ENCODE measurements at places on chromosomes 4 and X.

GRCh38 chrX:17703201-17703600, 34.1 kb upstream of the SCML1 start:
- no peak for DNase-seq

DNA sequence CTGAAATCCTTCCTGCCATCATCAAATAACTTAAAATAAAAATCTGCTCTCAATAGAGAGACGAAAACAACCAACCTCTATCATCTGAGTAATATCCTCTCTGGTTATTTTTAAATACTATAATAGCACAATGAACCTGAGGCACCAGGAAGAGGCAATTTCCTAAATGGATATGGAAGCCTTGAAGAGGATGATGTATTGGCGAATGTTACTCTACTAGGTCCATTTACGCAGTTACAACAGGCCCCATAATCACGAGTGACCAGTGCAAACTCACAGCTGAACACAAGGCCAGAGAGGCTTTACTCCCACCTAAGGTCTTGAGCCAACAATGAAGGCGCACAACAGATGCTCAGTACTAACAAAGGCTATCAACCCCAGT, 678.8 kb upstream of the NR3C2 start:
- no peak for DNase-seq

DNA sequence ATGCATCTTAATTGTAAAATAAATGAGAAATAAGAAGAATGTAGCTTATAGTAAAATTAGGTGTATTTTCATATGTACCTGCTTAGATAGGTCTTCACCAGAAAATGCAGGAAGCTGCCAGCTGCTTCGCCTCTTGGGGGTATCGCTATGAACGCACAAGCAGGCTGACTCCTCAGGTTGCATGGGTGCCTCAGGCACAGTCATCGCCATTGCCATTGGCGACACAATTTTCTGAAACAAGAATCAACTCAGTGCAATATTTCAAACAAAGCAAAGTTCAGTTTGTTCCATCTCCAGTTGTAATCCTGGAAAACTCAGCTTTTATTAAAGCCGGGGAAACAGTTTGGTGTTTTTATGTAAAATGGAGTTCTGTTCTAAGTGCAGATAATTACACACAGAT, 29.7 kb downstream of the STOX2 start:
- no peak for DNase-seq

- DNase-seq: no peak
Observed at GRCh38 chrX:53605004-53605403, 81.5 kb downstream of the HUWE1 start.

DNA sequence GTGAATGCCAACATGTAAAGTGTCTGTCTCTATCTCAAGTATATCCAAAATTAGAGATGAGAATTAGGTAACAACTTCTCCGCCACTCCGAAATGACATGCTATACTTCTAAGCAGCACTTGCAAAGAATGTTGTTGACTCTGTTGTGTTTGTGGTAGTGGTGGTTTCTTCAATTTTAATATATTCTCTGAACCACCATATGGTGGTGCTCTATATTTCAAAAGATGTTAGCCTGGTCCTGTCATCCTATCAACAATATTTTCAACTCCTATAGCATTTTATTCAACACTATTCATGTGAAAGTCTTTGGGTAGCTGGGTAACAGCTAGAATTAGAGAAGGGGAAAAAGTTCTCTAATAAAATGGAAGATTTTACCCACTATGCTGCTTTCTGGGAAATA, 1622.8 kb upstream of the IGFBP7 start:
- peak; percentile 4 for DNase-seq

GRCh38 chrX:129981200-129981553, 1.3 kb upstream of the BCORL1 start:
- no peak for DNase-seq

DNA sequence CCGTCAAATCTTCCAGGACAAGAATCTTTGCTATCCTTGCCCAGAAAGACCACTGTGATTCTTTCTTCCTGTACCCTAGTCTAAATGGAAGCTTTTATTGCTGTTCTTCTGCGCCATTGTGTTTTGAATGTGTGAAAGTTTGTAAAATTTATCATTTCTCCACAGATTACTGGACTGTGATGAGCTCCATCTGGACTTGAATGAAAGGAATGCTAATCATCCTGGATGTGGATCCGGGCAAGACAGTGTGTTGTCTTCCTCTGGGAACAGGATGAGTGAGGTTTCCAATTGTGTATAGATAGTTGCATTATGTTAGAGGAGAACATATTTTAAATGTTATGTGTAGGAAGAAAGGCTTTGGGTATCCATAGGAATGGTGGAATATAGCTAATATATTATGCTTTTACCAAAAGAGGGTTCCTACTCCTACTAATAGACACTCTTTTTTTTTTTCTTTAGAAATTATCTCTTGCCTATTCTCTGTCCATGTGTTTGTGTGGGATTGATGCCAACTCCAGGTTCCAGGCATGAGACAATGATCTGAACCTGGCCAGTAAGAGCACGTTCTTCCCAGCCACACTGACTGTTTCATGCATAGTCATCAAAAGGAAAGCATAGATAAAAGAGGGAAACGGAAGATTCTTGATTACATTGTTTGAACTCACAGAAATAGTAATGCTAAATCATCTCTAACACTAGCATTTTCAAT, 803.6 kb upstream of the ADGRL3 start:
- peak; percentile 47 for DNase-seq

DNA sequence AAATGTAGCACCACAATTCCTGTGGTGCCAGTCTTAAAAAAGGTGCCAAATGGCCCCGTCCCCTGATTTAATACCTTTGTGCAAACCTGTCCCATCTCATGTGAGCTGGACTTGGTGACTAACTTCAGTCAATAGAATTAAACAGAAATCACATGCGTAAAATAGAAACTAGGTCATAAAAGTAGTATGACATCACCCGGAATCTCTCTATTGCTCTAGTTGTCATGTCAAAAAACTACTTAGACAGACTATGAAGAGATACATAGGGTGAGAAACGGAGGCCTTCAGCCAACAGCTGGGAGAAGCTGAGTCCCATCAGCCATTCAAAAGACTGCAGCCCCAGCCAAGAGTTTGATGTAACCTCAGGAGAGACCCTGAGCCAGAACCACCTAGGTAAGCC, 293.5 kb upstream of the HS3ST1 start:
- DNase-seq: no peak

- DNase-seq: no peak
Observed at GRCh38 chr4:17064959-17065358, 166.5 kb upstream of the LDB2 start.

- DNase-seq: peak; percentile 94
Observed at GRCh38 chr4:141133146-141133998, at the start of gene RNF150. Gene RNF150 (minus strand): TSS chr4:141133469.

- no peak for DNase-seq
Observed at GRCh38 chr4:145320294-145320693, 139.9 kb upstream of the OTUD4 start.

DNA sequence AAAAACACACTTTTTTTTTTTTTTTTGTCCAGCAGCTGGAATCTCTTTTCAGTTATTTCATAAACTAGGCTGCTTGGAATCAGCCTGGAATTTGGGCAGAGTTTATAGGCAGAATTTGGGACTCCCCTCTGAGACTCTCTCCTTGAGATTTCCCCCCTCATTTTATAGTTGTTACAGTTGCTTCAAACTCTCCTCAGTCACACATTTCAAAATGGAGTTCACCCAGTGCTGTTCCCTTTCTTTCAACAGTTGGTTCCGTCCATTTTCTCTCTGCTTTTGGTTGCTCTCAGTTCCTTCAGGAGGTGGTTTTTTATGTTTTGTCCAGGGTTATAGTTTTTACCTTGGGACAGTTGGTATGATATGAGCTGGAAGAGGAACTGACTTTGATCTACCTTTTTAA, 27.5 kb downstream of the NSD2 start:
- no peak for DNase-seq

DNA sequence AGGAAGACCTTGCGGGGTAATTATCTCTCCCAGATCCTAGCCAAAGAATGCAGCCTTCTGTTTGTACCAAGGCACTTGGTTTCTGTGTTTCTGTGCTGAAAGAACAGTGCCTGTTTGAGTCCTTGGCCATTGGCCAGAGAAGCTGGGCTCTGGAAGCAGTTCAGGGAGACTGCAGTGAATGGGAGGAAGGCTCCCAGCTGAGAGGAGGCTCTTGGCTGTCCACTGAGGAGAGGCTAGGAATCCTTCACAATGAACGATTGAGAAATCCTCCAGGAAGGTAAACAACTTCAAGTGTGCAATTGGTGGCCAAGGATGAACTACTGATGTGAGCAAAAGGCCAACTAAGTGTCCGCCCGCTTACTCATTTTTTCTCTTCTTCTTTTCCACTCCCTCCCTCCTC, 61.3 kb downstream of the HS3ST1 start:
- DNase-seq: peak; percentile 63

GRCh38 chr4:98319021-98319420, 57.8 kb downstream of the RAP1GDS1 start:
- DNase-seq: no peak

DNA sequence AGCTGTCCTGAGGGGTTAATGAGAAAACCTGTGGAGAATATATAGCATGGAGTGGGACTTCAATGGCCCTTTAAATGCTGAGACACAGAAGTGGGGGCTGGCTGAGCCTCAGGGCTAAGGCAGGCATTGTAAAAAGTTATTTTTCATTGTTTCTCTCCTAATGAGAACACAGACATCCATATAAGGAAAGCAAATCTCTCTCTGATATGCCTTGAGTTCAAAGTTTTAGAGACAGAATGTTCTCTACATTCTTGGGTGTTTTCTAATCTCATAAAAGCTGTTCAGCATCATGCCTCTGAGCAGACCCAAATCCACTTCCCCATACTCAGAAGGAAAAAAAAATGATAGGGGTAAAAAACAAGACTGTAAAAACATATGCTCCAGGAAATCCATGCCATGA, 16.8 kb upstream of the RAB40A start:
- peak; percentile 22 for DNase-seq

GRCh38 chr4:145511913-145512522, 30.4 kb downstream of the SMAD1 start:
- DNase-seq: peak; percentile 34

DNA sequence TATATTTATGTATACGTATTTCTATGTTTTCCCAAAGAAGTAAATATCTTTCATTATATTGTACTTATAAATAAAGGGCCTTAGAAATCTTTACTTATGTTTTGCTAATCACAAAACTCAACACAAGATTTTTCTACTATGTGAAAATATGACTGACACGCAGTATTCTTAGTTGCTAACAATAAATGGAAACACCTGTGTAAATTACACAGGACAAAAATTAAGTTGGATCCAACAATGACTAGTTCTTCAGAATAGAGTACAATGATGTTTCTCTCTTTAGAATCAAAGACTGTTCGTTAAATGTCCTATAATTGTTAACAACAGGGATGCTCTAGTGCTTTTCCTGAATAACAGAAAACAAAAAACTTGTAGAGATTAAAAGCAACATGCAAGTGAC, 96.1 kb downstream of the PPP3CA start:
- no peak for DNase-seq
